ENCODE measurements at places on chromosomes 3 and 15.

DNA sequence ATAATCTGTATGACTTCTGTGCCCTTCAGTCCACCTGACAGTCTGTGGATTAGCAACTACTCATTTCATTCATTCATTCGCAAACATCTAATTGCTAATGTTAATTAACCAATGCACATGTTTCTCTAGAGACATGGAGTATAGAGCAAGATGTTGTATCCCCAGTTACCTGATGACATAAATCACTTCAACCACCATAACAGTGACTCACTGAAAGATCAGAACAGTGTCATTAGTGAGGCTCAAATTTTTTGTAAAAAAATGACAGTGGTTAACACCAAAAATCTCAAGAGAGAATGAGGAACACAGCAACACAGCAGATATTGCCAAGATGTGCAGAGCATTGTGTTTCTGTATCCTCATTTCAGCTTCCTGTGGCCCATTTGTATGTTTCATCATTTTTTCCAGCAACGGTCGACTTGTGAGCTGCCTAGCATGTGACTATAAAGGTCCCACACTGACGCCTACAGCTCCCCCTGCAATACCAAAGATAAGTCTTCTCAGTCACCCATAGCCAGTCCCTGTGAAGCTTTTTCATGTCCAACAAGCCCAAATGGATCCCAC, 3.7 kb upstream of the PLD1 start:
- DNase-seq: peak; percentile 58

DNA sequence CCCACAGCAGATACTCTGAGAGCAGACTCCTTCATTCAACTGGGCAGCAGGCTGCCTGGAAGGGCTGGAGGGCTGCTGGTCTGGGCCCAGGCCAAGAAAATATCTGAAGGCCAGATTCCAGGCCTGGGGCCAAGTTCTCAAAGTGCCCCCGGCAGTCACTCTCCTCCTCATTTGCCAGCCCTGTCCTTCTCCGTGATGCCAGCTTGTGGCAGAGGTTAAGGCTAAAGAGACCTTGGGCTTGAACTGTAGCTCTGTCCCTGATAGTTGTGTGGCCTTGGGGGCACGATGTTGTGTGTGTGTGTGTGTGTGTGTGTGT, 39.0 kb downstream of the FAM3D start:
- DNase-seq: no peak

GRCh38 chr3:139020036-139020867, 474 bp downstream of the PRR23B start:
- DNase-seq: no peak

- DNase-seq: no peak
Measured at GRCh38 chr3:41126472-41126871, 72.8 kb upstream of the CTNNB1 start.

GRCh38 chr3:191148131-191148530, 50.9 kb upstream of the OSTN start:
- no peak for DNase-seq

GRCh38 chr15:78069462-78070029, 8.0 kb downstream of the TBC1D2B start:
- no peak for DNase-seq

DNA sequence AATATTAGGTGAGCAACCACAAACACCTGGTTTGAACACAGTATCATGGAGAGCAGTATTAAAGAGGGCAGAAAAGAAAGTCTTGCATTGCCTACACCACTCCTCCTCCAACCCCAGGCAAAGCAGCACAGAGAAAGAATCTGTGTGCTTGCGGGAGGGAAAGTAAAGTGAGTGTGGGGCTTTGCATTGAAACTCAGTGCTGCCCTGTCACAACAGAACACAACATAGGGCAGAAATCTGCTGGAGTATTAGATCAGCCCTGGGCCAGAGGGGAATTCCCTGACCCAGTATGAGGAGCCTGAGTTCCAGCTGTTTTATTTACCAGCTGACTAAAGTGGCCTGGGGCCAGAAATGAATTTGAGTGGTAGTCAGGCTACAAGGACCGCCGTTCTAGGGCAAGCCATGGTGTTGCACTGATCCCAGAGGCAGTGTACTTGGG, 75.5 kb downstream of the SPATA16 start:
- no peak for DNase-seq

DNA sequence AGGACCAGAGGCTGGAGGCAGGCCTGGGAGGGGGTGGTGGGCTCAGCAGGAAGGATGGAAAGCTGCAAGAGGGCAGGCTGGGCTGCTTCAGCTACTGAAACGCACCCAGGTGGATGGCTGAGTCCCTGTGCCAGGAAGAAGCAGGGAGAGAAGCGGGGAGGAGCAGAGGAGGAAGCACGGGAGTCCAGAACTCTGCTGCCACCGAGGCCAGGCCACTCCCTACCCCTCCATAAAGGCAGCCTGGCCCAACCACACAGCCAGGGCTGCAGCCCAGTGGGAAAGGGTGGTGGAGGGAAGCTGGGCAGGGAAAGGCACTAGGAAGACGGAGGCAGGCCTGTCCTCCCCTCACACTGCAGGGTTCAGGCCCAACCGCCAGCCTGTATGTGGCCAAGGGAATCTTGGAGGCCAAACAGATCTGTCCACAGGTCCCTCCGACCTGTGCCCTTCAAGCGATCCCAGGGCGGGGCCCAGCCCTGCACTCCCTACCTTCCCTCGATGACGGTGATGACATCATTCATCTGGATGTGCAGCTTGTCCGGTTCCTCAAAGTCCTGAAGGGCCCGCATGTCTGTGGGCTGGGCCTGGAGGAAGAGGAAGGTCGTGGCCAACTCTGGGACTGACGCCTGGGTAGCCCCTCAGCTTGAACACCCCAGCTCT, 30.5 kb downstream of the TNK2 start:
- DNase-seq: no peak

DNA sequence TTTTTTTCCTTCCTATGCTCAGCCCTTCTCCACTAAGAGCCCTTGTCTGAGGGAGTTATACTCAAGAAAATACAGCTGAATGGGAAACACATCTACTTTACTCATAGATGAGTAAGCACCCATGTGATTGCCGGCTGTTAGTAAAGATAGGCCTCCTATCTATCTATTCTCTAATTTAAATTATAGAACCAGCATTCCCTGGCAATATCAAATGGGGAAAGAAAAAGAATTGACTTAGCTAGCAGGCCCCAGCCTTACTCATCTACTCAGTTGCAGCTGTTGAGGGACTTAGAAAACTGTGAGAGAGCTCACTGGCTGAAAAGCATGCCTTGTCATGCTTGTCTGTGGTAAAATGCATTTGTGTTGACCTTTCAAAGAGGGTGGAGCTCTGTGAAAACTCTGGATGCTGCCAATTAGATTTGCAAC, 116.9 kb upstream of the LRRFIP2 start:
- DNase-seq: no peak

DNA sequence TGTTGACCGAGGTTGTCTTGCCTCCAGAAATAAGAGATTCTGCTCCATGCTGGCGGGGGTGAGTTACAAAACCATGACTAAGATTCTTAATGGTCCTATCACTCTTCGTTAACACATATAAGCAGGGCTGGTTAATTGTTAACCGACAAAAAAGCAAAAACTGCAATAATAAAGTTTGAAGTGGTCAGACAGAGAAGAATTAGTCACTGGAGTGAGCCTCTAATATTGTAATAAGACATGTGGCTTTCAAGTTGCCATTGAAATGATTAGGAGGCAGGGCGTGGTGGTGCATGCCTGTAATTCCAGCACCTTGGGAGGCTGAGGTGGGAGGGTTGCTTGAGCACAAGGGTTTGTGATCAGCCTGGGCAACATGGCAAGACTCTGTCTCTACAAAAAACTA, 78.4 kb upstream of the NR2F2 start:
- DNase-seq: no peak

GRCh38 chr3:160134454-160134853, 90.8 kb upstream of the C3orf80 start:
- no peak for DNase-seq

DNA sequence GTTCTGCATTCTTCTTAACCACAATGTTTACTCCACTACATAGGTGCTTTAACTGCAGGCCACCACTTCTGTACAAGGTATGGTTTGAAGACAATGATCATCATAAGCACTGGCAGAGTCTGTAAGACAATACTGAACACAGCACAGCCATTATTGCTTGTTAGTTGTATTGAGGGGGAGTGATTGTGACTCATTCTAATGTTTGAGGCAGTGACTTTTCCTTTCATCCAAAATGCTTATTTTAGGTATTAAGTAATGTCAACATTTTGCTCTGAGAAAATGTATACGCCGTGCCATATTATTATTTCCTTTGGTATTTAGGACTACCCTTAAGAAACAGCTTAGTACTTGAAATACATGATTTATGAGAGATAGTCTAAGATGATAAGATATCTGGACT, 618.2 kb upstream of the ZNF717 start:
- DNase-seq: no peak

DNA sequence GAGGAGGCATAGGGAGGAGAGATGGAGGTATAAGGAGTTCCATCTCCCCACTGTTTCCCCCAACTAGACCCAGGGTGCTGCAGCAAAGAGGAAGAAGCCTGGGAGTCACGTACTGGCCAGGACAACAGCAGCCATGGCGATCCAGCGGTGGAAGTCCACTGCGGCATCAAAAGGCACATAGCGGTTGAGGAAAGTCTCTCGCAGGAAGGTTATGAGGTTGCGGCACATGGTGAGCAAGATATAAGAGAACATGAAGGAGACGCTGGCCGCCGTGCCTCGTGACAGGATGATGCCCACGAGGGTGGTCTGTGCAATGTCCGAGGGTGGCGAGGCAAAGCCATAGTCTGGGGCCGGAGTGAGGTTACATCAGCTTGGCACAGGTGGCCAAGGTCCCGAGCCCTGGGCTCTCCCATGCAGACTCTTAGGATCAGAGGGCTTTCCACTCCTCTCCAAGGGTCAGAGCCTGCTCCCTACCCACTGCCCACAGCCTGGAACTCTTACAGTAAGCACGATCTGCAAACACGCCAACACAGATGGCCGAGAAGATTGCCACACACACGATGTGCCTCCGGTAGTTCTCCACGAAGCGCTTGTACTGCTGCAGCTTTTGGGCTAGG, 14.3 kb downstream of the DUOX2 start:
- no peak for DNase-seq

DNA sequence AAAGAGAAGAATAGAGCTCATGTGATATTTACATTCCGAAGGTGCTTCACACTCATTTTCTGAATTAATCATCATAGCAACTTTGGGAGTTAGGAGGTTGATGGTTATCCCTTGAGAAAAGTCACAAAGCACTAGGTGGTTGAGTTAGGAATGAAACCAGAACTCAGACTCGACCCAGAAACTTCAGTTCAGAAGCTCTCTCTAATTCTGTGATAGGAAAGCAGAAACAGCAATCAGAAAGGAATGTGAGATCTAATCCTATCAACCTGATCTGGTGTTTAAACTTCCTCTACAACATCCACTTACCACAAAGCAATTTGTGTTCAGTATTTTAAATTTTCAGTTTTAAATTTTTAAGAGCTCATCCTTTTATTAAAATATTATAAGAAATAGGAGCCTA, 211.2 kb downstream of the CNTN3 start:
- no peak for DNase-seq

GRCh38 chr15:60118626-60119025, 114.5 kb downstream of the FOXB1 start:
- no peak for DNase-seq

GRCh38 chr15:28113394-28114113, 14.4 kb upstream of the OCA2 start:
- DNase-seq: no peak

DNA sequence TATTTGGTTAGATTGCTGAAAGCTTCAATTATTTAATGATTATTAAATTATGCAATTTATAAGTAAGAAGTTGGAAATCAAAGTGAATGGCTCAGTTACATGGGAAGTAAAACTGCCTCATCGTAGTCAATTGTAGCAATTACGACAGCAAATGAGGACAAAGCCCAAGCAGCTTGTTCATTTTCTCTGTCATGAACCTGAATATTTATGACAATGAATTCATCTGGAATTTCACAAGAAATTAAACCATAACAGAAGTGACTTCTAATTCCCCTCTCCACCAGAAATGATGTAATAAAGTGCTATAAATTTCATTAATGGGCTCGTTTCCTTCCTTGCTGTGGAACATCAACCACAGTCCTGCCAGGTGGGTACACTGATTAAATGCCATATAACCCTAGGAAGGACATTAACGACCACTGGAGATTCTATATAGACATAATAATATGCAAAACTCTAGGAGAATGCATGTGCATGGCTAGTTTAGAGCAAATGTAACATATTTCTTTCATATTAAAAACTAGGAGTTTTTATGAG, 273.8 kb upstream of the DCBLD2 start:
- DNase-seq: no peak

- DNase-seq: no peak
Measured at GRCh38 chr15:47565949-47566348, 151.4 kb upstream of the SEMA6D start.

GRCh38 chr3:137987723-137988122, 22.2 kb upstream of the CLDN18 start:
- no peak for DNase-seq

DNA sequence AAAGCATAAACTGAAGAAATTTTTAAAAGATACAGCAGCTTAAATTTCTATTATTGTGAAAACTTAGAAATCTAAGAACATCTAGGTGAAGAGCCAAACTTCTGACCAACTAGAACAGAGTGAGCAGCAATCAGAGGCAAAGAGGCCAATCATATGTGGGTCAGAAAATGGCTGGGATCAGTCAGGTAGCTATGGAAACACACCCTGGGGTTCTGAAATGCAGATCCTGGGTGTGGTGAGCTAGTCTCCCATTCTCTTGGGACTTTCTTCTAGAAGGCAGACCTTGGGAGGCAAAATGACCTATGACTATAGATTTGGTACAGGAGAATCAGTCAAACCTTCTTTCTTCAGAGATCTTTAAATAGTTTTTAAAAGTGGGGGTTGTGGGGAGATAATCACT, 385.8 kb downstream of the TBC1D5 start:
- no peak for DNase-seq

DNA sequence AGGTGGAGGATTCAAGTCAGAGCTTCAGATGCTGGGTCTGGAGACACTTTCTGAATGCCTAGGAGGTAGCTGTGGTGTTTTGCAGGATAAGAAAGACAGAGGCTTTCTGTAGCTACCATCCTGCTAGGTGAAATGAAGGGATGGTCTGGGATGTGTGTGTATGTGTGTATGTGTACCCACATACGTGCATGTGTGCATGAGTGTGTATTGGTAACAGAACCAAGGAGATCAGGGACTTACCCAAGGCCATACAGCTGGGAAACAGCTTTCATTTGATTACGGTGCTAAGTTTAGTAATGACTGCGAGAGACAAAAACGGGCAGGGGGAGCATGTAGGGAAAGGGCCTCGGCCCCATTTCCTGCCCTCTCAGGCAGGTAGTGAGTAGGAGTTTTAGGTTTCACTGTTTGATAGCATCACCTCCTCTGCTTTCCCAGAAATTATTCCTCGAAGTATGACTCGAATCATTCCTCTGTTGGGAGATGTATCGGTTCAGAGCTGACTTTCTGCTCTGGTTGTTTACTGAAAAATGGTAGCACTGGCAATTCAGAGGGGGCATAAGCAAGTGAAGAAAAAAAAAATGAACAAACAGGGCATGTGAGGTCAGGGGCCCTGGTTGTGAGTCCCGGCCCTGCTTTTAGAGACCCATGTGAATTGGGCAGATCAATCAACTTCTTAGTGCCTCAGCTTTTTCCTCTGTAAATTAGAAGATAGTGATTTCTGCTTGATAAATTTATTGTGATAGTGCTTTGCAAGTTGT, 130.7 kb downstream of the LPP start:
- DNase-seq: no peak

GRCh38 chr3:126538316-126538715, 14.4 kb downstream of the CHST13 start:
- DNase-seq: no peak
